ENCODE measurements at places on chromosomes 16 and 17.

- no peak for DNase-seq
Measured at GRCh38 chr16:4410335-4411075, 5.9 kb downstream of the CORO7 start.

DNA sequence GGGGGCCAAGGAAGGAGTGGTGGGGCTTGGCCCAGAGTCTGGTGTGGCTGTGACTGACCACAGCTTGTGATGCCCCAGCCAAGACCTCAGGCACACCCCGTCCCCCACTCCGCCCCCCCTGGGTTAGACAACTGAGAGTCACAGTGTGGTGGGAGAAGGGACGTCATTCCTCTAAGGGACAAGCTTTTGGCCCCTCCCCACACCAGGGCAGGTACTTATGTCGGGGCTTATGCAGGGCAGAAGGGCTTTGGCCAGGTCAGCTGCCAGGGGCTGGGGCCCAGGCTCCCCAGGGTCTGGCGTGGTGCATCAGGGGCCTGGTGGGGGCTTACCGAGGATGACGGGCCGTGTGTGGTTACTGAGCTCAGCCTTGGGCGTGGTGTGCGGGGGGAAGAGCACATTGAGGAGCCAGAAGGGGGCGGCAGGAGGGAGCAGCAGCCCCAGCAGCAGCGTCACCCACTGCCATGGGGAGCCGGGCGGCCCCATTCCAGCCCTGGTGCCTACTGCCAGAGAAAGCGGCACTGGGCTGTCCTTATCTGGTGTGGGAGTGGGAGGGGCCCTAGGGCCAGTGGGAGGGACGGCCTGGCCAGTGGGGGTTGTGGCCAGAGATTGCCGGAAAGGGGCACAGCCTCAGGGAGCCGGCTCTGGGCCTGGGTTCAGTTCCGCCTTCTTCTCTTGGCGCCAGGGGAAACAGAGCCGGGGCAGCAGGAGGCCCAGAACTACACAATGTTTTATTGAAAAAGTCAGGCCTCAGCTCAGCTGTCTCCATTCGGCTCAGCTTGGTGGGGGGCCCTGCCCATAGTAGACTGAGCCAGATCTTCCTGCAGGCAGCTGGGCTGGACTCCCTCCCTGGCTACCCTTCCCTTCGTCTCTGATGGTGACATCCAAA, at the start of gene LCAT:
Gene LCAT, minus strand, starts transcription at position 502 of the 886 bp plus-strand sequence. Its CDS starts 19 bp downstream, at position 483.
- no peak for DNase-seq

- DNase-seq, result no peak
Measured at GRCh38 chr17:16258901-16259300, 41.9 kb downstream of the PIGL start.

GRCh38 chr16:20385844-20386832, 18.4 kb downstream of the PDILT start:
- DNase-seq, result peak; percentile 6

DNA sequence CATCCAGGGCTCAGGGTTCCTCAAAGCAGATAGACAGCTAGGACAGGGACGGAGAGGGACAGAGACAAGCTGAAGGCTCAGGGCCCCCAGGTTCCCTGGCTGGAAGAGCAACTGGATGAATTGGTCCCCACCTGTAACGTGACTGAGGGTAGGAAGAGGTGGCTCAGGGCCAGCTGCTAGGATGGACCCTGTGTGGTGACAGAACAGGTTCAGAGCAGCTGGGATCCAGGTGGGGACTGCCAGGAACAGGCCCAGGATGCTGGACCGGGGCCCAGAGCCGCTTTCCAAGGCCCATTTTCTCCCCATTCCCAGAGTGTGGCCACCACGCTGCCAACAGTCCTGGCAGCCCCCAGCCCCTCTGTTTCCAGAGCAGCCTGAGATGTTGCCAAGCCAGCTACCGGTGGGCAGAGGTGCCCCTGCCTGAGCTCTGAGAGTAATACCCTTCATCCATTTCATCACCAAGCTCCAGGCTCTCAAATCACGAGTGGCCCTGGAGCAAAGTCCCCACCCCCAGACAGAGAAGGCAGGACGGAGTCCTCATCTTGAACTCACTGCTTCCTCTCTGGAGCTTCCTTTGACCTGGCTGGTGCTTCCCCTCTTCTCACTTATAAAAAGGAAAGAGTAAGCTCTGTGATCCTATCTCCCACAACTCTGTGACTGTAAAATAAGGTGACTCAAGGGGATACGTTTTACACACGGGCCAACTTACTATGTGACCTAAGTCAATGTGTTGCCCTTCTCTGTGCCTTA, 79.6 kb downstream of the TMEM132E start:
- DNase-seq, result no peak
